ENCODE measurements at places on chromosomes 3 and 15.
A peak's percentile ranks its signal among the peaks of the same experiment; 100 is the strongest.

- DNase-seq = no peak
Observed at GRCh38 chr15:68991723-68992122, 22.8 kb upstream of the NOX5 start.

DNA sequence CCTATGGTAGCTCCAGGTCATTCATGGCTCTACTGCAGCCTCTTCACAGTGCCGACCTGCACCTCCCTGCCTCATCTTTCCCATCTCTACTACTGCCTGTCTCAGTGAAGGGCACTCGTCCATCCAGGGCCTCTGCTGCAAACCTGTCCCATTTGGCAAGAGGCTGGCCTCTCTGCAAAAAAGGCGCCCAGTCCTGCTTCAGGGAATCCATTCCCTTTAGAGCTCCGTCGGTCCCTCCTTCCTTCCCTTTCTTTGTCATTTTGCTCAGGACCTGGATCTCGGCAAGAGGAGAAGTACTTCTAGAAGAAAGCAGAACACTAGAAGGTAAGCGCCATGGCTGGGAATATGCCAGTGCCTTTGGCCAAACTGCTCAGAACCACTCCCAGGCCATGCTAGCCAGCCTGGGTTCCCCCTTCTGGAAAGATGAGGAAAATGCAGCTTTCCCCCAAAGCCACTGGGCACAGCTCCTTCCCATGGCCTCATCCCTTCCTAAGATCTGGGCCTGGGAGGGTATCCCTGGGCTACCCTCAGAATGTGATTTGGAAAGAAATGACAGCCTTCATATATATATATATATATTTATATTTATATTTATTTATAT is 6.4 kb upstream of the ISL2 start:
- no peak for DNase-seq

- DNase-seq = no peak
Observed at GRCh38 chr3:168705412-168705811, 609.7 kb upstream of the GOLIM4 start.

GRCh38 chr15:45023659-45024225 is 747 bp downstream of the SORD start:
- DNase-seq = no peak

GRCh38 chr15:99450896-99451358 is 114.9 kb upstream of the MEF2A start:
- peak; percentile 62 for DNase-seq

GRCh38 chr3:53599771-53600170 is 105.4 kb downstream of the CACNA1D start:
- DNase-seq = no peak

DNA sequence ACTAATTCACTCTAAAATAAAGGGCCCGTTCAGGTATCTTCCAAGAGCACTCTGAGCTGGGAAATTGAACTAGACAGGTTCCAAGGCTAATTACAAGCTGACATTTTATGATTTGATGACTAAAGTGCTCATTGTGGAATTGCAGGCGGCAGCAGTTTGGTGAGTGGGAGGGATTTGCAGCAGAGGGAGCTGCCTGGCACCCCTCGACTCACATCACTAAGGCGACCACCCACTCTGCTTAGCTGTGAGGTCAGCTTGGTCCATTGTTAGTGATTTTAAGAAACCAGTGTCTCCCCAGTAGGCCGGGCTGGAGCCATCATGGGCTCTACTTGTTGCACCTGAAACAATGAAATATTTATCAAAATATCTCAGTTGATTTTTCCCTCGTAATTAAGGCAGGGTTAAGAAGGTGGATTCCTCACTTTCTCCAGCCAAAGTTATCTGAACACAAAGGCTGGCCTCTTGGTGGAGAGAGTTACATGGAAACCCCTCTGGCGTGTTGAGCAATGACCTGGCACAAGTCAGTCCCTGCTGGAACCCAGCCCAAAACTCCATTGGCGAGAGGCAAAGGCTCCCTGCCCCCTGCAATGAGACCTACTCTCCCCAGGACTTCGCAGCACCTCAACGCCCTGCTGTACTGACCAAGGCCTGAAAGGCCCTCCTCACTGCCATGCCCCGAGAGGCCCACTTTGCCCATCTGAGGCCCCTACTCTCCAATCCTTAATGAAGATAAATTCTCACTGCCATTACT is 65.0 kb upstream of the ATP2B2 start:
- DNase-seq = no peak

DNA sequence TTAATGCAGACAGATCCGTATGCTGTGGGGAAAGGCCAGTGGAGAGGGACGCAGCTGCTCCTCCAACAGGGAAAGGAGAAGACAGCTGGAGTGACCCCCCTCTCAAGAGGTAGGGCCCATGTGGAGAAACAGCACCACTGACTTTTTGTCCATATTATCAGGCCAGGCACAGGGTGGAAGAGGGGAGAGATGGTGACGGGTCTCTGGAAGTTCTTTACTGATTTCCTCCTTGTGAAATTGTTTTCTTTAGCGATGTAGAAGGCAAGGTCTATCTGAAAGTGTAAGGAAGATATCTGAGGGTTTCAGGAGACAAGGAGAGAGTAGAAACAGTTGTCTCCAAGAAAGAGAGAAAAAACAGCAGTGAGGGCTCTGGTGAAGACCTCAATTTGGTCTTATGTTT is 338.8 kb downstream of the VPS13C start:
- DNase-seq = no peak

DNA sequence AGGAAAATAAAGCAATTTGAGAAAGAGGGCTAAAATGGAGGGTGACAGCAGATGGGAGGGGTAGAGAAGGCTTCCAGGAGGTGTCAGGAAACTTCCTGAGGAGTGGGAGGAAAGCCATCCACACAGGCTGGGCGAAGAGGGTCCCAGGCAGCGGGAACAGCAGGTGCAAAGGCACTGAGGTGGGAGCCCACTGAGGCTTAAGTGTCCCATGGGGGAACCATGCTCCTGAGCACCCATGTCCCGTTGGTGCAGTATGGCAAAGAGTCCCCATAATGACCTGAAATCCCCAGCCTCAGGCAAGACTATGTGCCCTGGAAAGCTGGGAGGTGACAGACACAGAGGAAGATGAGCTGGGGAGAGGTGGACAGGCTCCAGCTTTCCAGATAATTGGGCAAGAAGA is 30.0 kb downstream of the CFAP100 start:
- DNase-seq = no peak

DNA sequence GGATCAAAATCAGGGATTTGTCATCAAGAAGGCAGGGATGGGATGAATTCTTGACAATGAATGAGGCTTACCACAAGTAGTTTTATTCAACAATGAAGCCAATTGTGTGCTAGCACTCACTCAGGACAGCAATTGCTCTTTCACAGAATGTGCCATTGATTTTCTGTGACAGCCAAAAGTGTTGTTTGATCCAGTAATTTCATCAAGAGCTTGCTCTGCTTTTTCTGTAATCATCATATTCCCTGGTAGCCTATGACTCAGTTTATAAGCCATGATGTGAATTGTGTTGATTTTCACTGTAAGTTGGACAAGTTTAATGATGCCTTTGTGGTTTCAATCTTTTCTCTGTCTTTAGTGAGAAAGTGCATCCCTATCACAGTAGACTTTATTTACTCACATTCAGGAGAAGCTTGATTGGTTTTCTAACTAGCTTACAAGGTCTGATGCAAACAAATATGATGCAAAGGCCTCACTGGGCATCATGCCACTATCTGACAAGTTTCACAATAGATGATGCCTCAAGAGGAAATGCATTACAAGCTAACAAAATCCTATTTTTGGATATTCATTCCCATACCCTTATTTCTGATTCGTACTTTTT is 13.6 kb upstream of the CSRNP1 start:
- DNase-seq = peak; percentile 78

GRCh38 chr3:187021748-187022402 is 91.5 kb downstream of the ST6GAL1 start:
- no peak for DNase-seq

- no peak for DNase-seq
Observed at GRCh38 chr3:14410503-14411165, 8.2 kb downstream of the SLC6A6 start.

GRCh38 chr3:196149831-196150301 is 61.3 kb downstream of the ZDHHC19 start:
- no peak for DNase-seq

GRCh38 chr3:34066328-34066727 is 267.9 kb downstream of the PDCD6IP start:
- no peak for DNase-seq

DNA sequence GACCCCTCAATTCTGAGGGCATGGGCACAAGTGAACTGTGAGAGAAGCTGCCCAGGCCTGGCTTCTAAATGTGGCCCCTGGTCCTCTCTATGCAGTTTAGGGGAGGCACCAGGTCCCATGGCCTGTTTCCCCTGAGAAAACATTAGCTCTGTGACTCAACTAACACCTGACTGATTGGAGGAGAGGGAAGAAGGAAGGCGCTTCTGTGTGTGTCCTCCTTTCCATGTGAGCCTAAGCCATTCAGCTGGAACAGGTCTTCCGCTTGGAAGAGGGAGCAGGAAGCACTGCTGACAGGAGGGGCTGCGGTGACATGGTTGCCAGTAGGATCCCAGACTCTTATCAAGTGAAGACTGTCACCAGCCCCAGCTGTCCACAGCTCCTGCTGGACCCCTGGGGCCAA is 79.5 kb downstream of the MYLK start:
- DNase-seq = no peak

GRCh38 chr15:70435872-70436271 is 327.5 kb downstream of the UACA start:
- DNase-seq = no peak

- DNase-seq = no peak
Observed at GRCh38 chr3:96192966-96193550, 621.3 kb upstream of the EPHA6 start.

GRCh38 chr15:41417418-41418195 is 712 bp downstream of the RTF1 start:
- DNase-seq = no peak

- no peak for DNase-seq
Observed at GRCh38 chr3:161766331-161766730, 269.7 kb downstream of the OTOL1 start.

- DNase-seq = no peak
Observed at GRCh38 chr3:150920236-150920635, 15.0 kb upstream of the MINDY4B start.

DNA sequence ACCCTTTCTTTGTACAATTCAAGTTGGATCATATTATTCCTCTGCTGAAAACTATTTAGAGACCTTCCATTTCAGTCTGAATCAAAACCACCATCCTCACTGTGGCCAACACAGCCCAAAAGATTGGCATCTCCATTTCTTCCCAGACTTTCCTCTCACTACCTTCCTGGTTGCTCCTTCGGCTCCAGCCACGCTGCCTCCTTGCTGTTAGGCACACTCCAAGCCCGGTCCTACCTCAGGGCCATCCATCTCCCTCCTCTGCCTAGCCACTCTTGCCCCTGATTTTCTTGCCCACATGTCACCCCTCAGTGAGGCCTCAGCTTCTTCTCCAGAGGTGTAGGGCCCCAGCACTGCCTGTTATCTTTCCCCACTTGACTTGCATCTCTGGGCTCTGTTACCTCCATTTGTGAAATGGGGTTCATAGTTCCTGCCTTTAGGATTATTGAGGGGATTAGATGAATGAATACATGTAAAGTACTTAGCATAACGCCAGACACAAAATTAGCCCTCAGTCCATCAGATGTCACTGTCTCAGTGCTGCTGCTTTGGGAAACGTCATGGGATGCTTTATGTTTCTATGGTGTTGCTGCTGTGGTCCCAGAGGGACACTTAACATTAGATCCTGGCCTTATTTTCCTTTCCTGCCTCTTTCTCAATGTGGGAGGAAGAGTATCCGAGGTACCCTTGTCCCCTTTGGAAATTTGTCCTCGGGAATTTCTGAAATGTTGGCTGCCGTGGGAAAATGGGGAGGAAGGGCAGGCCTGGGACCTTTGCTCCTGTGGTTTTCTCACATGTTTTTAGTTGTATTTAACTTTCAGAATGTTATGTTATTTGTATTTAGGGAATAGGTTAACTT is 31.3 kb downstream of the SNRK start:
- DNase-seq = no peak

DNA sequence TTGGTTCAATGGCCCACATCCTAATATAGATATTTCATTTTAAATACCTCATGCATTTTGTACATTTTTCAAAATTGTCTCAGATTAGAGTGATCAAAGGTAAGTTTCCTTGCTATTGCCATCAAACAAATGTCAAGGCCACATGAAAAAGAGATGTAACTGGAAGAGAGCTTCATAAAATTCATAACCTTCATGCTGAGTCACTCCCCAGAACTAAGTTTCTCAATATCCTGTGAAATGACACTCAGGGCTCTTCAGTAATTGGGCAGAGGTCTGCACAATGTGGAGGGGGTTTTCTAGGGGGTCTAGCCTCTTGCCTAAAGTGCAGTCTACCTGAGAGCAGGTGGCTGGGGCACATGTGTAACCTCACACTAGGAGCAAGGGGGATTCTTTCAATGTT is 152.2 kb upstream of the SLC2A2 start:
- DNase-seq = no peak

- peak; percentile 94 for DNase-seq
Observed at GRCh38 chr3:129490273-129490675, 38.2 kb upstream of the RHO start.

- DNase-seq = no peak
Observed at GRCh38 chr3:183477801-183478456, 49.5 kb upstream of the MCF2L2 start.

GRCh38 chr15:60004009-60004845 is at the start of gene FOXB1:
FOXB1 (plus strand) TSS chr15:60004311; CDS start chr15:60004964, 653 bp downstream.
- no peak for DNase-seq

GRCh38 chr3:18016366-18016765 is 273.9 kb upstream of the TBC1D5 start:
- no peak for DNase-seq

- DNase-seq = no peak
Observed at GRCh38 chr3:136714020-136714419, 38.2 kb downstream of the STAG1 start.

- no peak for DNase-seq
Observed at GRCh38 chr15:74262625-74263024, 26.5 kb downstream of the CCDC33 start.

DNA sequence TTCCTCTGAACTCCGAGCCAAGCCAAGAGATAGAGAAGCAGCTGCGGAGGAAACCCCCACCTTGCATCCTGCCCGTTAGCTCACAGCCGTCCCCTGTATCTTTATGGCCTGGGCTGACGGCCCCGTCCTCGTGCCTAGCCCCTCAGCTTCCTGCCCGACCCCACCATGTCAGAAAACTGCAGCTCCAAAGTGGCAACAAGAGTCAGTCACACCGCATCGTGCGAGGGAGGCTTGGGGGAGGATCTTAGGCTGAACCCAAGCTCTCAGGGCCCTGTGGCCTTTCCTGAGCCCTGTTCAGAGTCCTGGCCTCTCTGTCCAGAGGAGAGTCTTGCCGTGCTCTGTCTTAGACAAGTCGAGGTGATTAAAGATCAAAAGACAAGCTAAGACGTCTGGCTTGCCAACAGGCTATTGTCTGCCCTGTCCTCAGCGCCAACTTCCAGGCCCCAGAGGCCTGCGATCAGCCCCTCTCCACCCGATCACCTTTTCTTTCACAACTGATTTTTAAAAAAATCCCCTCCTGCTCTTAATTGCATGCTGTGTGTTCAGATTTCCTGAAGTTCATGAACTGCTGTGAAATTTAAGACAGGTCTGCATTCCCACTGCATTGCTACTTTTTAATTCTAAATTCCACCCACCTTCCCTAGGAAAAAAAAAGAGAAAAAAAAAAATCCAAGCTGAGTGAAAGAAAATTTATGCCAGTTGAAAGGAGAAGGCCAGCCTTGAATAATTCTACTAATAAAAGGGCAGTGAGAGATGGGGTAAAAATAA is 89.7 kb upstream of the WNT5A start:
- DNase-seq = no peak
